Hindlimb muscle (tissue), 1 donor: ENCODE measurements at places on chromosomes 4 and X. TPM values are rescaled to one million over a fixed set of nuclear protein-coding genes. Genes with fewer than 3 reads are reported as not detected.

DNA sequence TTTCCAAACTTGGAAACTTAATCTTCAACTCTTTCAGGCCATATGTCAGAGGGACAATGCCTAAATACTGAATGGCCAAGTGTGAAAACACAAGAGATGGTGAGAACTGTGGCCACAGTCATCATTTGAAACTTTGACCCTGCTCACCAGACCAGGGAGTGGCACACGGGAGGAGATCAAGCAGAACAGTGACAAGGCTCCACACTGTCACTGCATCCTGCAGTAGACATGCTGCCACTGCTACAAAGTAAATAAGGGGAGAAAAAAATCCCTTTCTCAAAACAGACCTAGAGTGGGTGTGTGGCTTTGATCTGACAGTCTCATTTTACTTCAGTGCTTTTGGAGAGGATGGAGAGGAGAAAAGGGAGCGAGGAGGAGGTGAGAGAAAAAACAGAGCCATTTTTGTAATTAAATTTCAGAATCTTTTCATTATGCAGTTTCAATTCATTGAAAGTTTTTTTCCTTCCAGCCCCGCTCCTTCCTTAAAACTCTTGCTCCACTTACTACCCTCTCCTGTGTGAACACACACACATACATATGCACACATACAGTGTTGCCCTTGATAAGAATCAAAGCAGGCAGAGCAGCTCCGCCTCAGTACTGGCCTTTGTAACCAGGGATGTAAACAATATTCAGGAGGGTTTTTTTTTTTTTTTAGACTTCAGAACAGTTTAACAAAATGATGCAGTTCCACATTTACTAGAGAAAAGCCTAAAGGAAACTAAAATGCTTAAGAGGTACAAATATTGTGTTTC lies 34.4 kb downstream of the NEXMIF start:
- no peak for DNase-seq

DNA sequence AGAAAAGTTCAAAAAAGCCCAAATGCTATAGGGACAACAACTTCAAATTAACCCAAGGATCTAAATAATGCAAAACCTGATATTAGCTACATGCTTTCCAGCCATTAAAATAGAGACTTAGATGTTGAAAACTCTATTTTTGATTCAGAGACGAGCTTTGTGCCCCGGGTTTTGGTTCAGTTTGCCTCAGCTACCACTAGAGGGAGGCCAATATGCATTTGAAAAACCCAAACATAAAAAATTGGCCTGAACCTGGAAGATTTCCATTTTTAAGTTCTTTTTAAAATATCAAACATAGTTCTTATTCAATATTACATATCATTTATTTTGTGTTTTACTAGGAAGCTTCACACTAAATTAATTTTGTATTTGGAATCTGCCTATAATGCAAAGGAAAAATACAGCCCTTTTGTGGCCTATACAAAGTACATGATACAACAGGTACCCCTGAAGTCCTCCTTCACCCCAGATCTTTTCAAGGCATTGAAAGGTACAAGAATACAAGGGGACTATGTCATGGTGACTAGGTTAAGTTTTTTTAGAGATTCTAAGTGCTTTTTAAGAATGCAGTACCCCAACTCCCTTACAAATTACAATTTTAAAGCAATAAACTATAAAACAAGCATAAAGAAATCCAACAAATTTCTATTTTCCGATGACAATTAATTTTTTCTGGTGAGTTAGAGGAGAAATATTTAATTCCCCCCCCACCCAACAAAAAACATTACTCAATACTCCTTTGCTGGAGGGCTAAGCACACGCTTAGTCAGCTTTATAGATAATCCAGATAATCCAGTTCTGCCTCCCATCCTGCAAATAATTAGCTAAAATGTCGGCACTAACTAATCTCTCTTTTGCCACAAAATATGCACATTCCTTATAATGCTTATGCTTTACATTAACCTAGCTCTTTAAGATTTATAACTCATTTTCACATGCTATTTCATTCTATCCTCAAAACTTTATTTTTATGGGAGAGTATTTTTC lies 97.7 kb upstream of the PTPN13 start:
- peak; percentile 43 for DNase-seq

- DNase-seq, result no peak
Measured at GRCh38 chr4:7059662-7060061, 8.2 kb downstream of the GRPEL1 start.

DNA sequence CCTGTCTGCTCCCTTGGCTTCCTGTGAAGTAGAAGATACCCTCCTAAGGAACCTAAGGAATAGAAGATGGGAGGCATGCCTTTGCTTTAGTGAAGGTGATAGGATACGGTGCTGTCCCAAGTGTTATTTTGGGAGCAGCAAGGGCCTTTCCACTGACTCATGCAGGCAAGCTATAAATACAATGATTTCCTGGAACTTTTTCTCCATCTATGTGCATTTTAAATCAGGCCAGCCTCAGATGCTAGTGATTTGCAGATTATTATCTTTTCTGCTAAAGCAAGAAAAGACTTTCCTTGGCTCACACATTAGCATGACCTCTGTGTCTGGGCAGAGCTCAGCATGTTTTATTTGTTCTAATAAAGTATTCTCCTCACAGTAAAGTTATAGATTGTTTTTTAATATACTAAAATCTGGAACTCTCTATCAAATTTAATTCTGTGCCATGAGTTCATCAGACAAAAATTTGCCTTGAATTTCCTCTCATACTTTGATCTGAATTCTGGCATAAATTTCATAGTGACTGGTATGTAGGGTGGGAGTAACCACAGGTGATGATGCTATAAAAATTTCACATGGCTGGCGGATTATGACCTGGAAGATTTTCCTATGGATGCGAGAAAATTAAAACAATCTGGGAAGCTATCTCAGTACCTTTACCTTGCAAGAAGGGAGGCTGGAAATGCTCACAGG lies 131.7 kb downstream of the REPS2 start:
- DNase-seq, result peak; percentile 54

DNA sequence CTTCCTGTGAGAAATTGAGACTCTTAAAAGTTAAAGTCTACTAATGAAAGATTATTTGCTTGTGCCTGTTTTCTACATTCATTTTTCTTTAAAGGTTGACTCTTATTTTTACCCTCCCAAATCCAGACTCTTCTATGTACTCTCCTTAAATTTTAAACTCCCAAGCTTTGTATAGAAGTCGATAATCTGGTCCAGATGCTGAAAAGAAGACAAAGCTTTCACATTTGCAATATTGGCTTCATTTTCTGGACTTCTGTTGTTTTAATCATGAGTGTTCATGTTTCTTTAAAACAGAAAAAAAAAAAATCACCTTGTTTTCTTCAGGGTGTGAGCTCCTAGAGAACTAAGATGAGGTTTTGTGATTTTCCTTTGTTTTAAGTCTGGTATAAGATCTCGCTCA lies 53.2 kb upstream of the TBC1D14 start:
- no peak for DNase-seq

Gene GPR34
- polyA plus RNA-seq, result 11.3 TPM
